ENCODE measurements at places on chromosomes 2 and 18.

GRCh38 chr18:49514577-49514976 is 27.5 kb upstream of the C18orf32 start:
- no peak for DNase-seq

GRCh38 chr2:184597571-184597991 is 748 bp upstream of the ZNF804A start:
- peak; percentile 44 for DNase-seq

DNA sequence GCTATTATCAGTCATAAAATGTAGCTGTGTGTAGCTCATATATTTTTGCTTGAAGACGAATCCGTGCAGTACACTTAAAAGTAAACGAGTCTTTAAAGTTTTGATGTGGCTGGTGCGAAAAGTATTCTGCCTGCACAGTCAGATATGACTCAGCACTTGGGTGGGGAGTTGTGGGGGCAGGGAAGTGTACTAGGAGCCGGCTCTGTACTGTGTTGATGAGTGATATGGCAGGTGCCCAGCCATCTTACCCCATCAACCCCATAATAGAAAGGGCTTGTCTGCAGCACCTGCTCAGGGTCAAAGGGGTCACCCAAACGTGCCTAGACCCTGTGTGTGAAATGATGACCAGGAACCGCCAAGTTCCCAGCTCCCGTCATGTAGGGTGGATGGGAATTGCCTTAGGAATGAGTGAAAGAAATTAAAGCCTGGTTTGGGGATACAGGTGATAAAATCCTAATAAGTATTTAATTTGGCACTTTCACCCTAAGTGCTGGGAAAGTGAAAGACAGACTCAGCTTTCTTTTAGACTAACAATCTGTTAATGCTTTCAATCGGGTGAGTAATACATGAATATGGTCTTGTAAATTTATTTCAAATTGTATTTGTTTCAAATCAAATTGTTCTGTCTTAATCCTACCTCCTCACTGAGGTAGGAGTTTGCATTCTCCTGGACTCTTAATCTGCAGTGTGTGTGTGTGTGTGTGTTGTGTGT is 48.0 kb downstream of the BCL2L11 start:
- DNase-seq: no peak

GRCh38 chr2:69196327-69197117 is 183.5 kb downstream of the ANTXR1 start:
- DNase-seq: no peak

GRCh38 chr18:13260935-13261640 is 42.5 kb downstream of the LDLRAD4 start:
- no peak for DNase-seq

DNA sequence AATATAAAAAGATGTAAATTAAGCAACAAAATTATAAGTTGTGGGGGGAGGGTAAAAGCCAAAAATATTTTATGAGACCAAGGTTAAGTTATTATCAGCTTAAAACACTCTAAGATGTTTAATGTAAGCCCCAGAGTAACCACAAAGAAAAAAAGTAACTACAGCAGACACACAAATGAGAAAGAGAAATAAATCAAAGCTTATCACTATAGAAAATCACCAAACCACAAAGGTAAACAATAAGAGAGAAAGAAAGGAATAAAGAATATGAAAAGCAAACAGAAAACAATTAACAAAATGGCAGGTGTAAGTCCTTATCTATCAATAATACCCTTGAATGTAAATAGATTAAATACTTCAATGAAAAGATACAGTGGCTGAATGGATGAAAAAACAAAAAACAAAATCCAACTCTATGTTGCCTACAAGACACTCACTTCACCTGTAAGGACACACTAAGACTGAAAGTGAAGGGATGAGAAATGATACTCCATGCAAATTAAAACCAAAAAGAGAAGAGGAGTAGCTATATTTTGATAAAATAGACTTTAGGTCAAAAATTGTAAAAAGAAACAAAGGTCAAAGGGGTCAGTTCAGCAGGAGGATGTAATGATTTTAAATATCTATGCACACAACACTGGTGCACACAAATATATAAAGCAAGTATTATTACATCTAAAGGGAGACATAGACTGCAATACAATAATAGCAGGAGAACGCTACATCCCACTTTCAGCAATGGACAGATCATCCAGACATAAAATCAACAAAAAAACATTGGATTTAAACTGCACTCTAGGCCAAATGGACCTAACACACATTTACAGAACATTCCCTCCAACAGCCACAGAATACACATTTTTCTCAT is 80.7 kb downstream of the PTPN2 start:
- no peak for DNase-seq

DNA sequence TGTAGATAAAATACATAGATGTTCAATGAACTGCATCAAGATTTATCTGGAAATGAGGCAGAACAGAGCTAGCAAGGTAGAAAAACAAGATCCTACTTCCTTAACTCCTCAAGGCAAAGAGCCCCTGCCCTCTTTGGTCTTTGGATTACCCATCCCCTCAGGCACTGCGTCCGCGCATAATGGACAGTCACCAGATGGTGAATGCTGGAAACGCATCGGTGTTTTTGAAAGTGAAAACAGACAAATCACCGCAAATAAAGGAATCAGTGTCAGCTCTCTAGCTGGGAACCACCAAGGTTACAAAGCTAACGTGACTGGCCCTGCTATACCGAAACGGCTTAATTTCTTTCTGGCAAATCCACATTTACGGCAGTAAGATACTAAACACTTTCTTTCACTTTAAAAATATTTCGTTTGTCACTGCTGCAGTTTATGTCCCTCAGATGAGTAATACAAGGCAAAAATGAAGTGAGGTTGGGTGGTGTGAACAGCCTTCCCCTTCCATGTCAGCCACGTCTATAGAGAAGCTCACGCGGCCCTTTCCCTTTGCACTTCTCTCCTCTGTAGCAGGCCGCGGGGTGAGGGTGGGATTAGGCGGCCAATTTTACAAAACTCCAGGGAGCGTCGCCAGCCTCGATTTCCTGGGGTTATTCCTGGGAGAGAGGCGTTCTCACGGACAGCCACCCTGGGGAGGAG is 627 bp upstream of the GALR1 start:
- DNase-seq: no peak

GRCh38 chr18:23958036-23958435 is 56.5 kb upstream of the TTC39C start:
- peak; percentile 92 for DNase-seq

DNA sequence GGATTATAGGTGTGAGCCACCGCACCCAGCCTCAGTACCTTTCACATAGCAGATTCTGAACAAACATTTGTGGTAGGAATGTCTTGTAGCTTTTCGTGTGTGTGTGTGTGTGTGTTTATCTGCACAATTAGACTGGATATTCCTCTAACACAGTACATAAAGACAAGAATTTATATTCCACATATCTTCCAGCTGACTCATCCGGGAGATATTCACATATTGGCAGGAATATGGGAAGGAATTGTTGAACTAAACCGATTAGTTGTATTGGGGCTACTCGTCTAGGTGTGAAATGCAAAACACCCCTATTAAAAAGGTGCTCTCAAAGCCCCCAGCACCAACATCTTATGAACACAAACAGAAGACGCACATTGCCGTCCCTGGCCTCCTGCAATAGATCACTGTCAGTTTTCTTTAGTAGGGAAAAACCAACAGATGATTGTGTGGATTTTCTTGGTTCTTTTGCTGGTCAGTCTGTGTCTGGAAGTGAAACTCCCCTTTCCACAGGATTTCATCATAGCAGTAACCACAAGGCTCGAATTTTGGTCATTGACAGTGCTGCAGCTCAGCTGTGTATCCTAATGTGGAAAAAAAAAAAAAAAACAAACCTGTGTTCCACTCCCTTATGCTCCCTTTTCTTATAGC is 208.5 kb upstream of the ACVR2A start:
- DNase-seq: no peak

- no peak for DNase-seq
Observed at GRCh38 chr2:24899361-24899910, 20.6 kb downstream of the ADCY3 start.

- no peak for DNase-seq
Observed at GRCh38 chr2:148021886-148022285, 995 bp downstream of the MBD5 start.

GRCh38 chr2:145584353-145584752 is 1064.4 kb upstream of the ZEB2 start:
- DNase-seq: no peak

GRCh38 chr2:134148843-134149472 is 104.9 kb upstream of the MGAT5 start:
- no peak for DNase-seq

- DNase-seq: no peak
Observed at GRCh38 chr2:16055848-16056580, 115.7 kb downstream of the MYCN start.

GRCh38 chr2:57877811-57878170 is 168.8 kb upstream of the VRK2 start:
- DNase-seq: no peak

- no peak for DNase-seq
Observed at GRCh38 chr2:215572341-215572848, 136.5 kb upstream of the FN1 start.

GRCh38 chr2:227817850-227818674 is 4.4 kb downstream of the CCL20 start:
- DNase-seq: peak; percentile 83

- DNase-seq: no peak
Observed at GRCh38 chr2:169131587-169132512, 62.5 kb downstream of the DHRS9 start.

DNA sequence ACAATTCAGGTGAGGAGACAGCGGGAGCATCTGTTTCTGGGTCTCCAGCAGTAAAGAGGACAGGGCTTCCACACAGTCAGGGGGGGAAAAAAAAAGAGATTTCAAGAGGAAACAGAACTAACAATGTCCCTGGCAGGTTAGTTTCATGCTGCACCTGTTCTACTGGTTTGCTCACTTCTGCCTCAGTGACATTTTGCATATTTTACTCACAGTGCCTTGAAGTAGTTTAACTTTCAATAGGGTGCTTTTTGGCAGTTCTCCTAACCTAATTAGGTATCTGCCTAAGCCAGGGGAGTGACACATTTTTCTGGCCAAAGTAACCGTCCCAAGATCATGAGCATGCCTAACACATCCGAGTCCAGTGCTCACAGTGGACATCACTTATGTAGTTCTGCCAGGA is 109.0 kb upstream of the ALK start:
- DNase-seq: no peak

- no peak for DNase-seq
Observed at GRCh38 chr18:51089691-51090090, 59.7 kb downstream of the SMAD4 start.

- no peak for DNase-seq
Observed at GRCh38 chr2:11412449-11412810, 53.5 kb downstream of the E2F6 start.

DNA sequence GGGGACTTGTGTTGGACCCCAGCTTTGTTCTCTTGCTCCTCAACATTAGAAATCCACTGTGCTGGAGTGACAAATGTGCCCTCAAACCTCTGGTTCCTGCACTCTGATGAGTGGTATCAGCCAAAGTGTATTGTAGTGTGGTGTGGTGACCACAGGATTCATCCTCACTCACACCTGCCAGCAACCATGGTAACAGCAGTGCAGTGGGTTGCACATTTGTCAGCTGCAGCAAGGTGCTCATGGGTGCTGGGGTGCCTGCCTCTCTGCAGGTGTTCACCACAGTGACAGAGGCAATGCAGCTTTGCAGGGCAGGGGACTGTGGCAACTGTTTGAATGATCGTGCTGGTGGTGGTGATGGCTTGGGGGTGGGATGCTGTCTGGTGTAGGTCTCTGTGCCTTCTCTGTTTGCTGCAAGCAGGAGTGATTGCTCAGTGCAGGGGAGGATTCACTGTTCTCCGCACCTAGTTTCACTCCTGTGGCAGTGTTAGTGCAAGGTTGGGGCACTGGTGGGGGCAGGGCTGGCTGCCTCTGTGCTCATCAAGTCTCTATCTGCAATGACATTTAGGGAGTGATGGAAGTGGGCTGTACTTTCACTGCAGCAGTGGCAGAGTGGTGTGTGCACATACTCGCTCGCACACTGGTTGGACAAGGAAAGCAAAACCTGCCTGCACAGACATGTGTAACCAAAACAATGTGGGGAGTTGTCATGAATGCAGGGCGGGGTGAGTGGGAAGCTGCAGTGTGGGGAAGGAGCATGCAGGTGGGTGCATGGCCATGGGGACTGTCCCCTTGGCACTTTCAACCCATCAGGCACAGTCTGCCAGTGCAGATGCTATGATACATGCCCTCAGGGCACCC is 301.1 kb downstream of the PIK3C3 start:
- no peak for DNase-seq

- DNase-seq: no peak
Observed at GRCh38 chr2:77778917-77779316, 256.7 kb upstream of the LRRTM4 start.

- no peak for DNase-seq
Observed at GRCh38 chr2:107107351-107107750, 221.4 kb upstream of the ST6GAL2 start.

DNA sequence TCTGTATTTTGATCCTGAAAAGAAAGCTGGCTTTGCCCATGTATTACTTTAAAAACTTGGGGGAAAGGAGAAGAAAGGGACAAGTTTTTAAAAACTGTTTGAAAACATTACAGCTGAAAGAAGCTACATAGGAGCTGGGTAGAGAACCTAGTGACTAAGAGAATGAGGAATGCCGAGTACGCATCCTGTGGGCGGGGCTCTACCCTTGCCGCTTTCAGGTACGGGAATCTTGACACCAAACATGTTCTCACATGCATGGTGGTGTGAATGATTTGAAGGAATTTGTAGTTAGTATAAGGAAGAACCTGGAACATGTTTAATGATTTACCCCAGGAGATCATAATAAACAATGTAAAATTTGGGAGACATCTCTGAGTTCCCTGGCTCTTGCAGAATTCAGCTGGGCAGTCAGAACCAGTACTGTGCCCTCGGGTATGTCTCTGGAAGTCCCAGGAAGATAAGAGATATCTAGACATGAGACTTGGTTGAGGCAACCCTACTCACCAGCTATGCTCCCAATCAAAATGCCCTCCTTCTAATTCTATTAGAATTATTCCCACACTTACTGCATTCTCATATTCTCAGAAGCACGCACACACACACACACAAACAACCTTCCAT is 16.5 kb upstream of the TGFA start:
- no peak for DNase-seq

DNA sequence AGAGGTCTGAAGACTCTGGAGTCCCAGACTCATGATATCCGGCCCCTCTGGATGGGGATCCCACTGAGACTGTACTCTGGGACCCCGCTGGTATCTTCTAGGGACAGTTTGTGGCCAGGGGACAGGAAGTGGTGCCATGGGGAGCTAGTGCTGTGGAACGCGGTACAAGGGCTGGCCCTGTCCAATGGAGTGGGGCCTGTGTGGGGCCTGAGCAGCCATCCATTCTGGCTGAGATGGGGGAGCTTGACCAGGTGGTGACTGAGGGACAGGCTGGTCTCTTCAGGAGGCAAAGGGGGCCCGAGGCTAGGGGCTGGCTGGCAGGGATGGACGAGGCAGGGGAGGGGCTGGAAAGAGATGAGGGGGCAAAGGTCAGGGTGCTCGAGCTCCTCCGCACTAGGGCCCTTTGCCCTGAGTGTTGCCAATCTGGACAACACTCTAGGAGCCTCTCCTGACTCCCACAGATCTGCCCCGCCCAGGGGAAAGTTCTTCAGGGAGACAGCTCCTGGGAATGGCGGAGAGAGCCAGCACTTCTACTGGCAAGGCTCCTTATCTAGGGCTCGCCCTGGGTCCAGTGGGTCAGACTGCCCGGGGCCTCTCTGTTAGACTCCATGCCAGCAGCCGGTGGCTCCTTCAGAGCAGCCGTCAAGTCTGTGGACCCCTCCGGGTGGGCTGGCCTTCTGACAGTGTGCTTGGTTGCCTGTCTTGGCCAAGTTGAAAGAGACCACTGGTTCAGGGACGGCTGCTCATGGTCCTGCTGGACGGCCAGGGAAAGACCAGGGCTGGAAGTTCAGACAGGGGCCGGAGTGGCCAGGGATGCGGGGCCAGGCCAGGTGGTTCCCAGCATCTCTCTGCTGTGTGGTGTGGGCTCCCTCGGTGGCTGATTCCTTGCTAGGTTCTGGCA is 12.3 kb downstream of the MALL start:
- DNase-seq: no peak

Measured in Right ventricle myocardium superior (tissue), 1 donor.